ENCODE measurements at places on chromosomes 7 and 10. TPM values are rescaled to one million over a fixed set of nuclear protein-coding genes. Genes with fewer than 3 reads are reported as not detected.

- H3K36me3 ChIP-seq: no peaks in the 10 kb centered on the region
- DNase-seq: no peak
- H3K27me3 ChIP-seq: no peaks in the 10 kb centered on the region
- H3K27ac ChIP-seq: no peak overlapping the region
- no peaks in the 10 kb centered on the region for H3K4me1 ChIP-seq
Observed at GRCh38 chr10:48205918-48206317, 68.6 kb downstream of the FRMPD2 start.

Gene GDF2
- not detected for total RNA-seq

- H3K27ac ChIP-seq: no peak overlapping the region
- no peaks in the 10 kb centered on the region for H3K27me3 ChIP-seq
- peaks cover 10% of the 10 kb centered on the region for H3K36me3 ChIP-seq
- DNase-seq: no peak
- peaks cover 4% of the 10 kb centered on the region for H3K4me1 ChIP-seq
Observed at GRCh38 chr7:30990673-30991170, 27.0 kb downstream of the GHRHR start.

DNA sequence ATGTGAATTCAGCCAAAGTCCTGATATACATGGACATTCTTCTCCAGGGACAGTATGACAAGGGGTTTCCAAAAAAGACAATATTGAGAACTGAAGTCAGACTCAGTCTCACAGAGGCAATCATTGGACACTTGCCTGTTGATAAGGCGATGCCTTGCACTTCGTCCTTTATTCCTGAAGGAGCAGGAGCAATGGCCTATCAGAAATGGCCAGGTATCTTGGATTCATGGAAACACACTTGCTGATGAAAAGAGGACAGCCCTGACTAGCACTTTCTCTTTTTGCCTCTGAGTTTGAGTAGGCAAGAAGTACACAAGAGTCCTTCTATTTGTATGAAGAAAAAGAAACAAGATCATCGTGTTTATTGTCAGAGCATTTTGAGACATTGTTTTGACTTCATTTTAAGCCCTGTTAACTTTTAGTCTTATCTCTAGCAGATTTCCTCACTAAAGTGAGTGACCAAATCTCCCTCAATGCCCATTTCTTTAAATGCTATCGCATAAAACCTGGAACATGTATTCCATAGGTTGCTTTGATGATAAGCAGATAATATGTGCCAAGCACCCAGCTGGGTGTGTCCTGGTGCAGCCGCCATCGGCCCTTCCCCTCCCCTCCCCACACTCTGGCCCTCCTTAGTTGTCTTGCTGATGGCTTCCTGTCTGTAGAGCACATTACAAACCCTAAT is 26.6 kb downstream of the ST8SIA6 start:
- H3K36me3 ChIP-seq: no peaks in the 10 kb centered on the region
- H3K4me3 ChIP-seq: no peak overlapping the region
- no peak overlapping the region for H3K27ac ChIP-seq
- no peaks in the 10 kb centered on the region for H3K27me3 ChIP-seq
- 0 out of 2 replicates have a peak, but pooled peaks cover 3% of the 10 kb centered on the region for H3K4me1 ChIP-seq
- DNase-seq: no peak

Gene MICALL2
- total RNA-seq: 7.1 TPM

Gene CHAT
- total RNA-seq: not detected

DNA sequence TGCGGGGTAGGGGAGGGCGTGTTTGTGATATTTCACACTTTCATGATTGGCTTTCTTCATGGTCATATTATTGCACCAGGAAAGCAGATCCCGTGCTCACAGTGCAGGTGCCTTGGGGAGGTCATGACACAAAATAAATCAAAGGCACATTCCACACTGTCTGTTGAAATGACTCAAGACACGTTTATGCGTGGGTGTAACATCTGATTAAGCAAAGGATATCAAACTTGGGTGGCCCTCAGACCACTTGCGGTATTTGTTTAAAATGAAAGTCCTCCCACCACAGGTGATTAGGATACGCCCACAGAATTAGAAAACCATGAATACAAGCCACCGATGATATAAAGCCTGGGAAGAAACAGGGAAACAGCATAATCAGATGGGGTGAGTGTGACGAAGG is 51.1 kb downstream of the SVIL start:
- no peaks in the 10 kb centered on the region for H3K27me3 ChIP-seq
- H3K4me1 ChIP-seq: peaks cover 5% of the 10 kb centered on the region
- no peak for DNase-seq
- H3K4me3 ChIP-seq: no peak overlapping the region
- H3K36me3 ChIP-seq: no peaks in the 10 kb centered on the region
- no peak overlapping the region for H3K27ac ChIP-seq

GRCh38 chr10:4353059-4353655 is 472.9 kb upstream of the AKR1E2 start:
- H3K27me3 ChIP-seq: no peaks in the 10 kb centered on the region
- H3K36me3 ChIP-seq: no peaks in the 10 kb centered on the region
- H3K4me3 ChIP-seq: no peak overlapping the region
- H3K4me1 ChIP-seq: no peaks in the 10 kb centered on the region

DNA sequence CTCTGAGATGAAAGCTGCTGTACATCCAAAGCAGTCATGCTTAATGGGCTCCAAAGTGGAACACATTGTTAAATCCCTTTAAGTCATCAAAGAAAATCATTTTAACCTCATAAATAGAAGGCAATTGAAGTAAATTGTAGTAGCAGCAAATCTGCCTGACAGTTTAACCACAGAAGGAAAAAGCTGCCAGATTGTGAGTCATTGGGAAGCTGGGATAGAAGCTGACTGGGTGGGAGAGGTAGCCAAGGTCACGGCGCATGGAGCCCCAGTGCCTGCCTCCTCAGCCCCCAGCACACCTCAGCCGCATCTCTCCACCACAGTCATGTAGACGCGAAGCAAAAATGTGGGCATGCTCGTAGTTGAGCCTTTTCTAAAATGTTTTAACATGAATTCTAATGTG is 44.0 kb downstream of the TARP start:
- H3K36me3 ChIP-seq: peaks cover 2% of the 10 kb centered on the region
- H3K4me3 ChIP-seq: no peak overlapping the region
- no peak overlapping the region for H3K27ac ChIP-seq
- DNase-seq: no peak
- no peaks in the 10 kb centered on the region for H3K27me3 ChIP-seq
- H3K4me1 ChIP-seq: no peaks in the 10 kb centered on the region

Gene LDB3
- total RNA-seq: 0.18 TPM
